ENCODE measurements at places on chromosomes 5 and 9.

DNA sequence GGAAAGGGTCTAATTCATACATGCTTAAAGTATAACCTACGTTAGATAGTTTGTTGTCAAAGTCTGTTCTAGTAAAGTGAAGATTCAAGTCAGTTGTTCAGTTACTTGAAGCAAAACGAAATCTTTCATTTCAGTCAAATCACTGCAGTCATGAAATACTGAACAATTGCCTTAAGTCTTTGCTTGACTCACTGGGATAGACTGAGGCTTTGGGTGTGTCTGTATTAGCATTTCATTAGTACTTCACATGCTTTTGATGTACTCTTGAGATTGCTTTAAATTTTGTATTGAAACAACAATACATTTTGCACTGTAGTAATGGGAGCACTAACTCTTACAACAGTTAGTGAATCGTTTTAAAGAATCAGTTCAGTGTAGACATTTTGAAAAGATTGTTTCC lies 4.0 kb upstream of the CMYA5 start:
- no peak for DNase-seq

- DNase-seq = no peak
Measured at GRCh38 chr5:66144834-66145390, 812 bp downstream of the SREK1 start.

DNA sequence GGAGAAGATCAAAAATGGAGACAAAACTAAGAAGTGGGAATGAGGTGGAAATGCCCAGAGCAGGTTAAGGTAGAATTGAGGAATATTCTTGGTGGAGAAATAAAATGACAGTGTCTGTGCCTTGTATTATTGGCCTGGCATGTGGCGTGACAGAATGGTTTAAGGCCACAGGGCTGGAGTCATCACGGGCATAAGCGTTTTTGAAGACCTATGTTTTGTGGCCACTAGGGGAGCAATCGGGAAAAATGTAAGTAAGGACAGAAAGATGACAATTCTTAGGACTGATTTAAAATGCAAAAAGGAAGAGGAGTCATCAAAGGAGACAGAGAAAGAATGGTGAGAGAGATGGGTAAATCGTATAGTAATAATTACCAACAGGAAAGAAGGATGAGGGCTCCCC lies 72.2 kb upstream of the EPB41L4A start:
- DNase-seq = no peak

GRCh38 chr9:29062446-29062845 lies 1489.2 kb upstream of the C9orf72 start:
- no peak for DNase-seq

DNA sequence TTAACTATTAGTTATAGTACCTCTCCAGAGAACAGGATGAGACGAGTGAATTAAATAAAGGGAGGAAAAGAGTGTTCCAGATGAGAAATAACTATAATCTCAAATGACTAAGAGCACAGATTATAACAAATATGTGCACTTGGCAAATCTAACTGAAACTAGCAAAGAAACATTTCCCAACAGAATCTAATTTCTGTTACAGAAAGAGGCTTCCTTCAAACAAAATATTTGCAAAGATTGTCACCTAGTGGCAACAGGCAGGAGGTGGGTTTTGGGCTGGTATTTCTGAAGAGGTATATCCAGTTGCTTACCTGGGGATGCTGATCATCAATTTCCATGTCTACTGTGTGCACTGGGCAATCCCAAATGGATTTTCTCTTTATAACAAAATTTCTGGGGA lies 5.6 kb upstream of the SPDL1 start:
- peak; percentile 55 for DNase-seq

DNA sequence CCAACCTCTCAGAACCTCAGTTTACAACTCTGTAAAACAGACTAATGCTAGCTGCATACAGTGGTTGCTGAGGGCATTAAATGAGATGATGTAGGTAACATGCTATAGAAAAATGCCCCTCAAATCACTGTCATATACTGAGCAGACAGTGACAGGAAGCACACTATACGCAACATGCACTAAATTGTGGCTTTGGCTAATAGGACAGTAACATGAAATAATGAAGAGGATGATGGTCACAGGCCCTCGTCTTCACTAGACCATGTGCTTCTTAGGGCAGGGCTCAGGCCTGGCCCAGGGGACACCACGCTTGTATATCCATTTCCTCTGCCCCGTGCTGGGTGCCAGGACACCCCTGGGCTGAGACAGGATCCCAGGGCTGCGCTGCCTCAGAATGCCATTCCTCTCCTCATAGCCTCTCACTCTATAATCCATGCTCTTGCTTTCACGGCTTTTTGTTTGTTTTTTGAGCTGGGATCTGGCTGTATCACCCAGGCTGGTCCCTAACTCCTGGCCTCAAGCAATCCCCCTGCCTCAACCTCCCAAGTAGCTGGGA lies 18.9 kb downstream of the CSF1R start:
- DNase-seq = no peak

GRCh38 chr5:154753792-154754191 lies 1.4 kb upstream of the LARP1 start:
- DNase-seq = peak; percentile 94

- no peak for DNase-seq
Measured at GRCh38 chr5:151132963-151133362, 24.6 kb downstream of the ANXA6 start.

DNA sequence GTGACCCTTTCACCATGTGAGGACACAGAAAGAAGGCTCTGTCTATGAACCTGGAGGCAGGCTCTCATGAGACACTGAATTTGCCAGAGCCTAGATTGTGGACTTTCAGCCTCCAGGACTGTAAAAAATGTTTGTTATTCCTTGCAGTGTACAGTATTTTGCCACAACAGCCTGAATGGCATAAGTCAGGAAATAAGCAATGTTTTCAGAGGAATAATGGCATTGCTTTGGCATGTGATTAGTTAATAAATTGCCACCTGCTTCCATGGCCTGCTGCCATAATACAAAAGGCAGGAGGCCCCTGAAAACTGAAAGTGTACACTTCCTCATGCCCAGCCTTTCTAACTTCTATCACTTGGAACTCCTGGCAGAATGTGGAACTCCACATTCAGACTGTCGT lies 408.1 kb downstream of the GADD45G start:
- DNase-seq = no peak

GRCh38 chr9:36486329-36486932 lies 86.3 kb upstream of the MELK start:
- peak; percentile 4 for DNase-seq

DNA sequence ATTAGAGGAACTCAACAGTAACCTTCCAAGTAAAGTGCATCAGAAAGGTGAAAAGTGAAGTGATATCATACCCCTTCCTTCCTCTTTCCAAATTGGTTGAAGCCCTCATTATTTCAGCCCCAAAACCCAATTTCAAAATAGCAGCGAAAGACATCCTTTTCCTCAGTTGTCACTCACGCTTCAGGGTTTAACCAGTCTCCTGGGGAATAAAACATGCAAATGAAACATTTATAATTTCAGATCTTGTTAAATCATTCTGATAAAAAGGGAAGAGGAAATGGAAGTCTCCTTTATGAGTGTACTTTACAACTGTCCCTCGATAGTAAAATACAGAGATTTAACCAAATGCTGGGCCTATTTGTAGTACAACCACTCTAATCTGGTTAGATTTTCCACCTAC lies 22.5 kb downstream of the TRPM6 start:
- no peak for DNase-seq

DNA sequence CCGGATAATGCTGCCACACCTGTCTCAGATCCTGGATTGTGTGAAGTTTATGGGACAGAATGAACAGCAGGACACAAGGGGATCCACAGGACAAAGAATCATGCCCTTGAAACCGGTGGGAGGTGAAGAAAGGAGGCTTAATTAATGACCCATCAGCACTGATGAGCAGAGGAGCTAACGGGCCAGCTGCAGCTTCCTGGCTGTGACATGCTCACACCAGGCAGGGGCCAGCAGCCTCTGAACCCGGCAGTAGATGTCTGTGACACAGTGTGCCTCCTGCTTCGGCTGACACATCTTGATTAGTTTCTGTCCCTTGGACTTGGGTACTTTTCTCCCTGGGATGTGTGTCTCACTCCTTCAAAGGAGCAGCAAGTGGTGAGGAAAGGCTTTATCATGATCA lies 328.8 kb upstream of the BRINP1 start:
- DNase-seq = no peak

DNA sequence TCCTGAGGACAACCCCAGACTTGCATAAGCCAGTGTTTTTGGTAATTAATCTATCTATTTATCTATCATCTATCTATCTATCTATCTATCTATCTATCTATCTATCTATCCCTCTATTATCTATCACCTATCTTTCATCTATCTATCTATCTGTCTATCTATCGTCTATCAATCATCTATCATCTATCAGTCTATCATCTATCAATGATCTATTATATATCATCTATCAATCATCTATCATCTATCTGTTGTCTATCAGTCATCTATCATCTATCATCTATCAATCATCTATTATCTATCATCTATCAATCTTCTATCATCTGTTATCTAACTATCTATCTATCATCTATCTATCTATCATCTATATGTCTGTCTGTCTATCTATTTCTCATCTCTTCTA lies 85.5 kb downstream of the PTCH1 start:
- DNase-seq = no peak

DNA sequence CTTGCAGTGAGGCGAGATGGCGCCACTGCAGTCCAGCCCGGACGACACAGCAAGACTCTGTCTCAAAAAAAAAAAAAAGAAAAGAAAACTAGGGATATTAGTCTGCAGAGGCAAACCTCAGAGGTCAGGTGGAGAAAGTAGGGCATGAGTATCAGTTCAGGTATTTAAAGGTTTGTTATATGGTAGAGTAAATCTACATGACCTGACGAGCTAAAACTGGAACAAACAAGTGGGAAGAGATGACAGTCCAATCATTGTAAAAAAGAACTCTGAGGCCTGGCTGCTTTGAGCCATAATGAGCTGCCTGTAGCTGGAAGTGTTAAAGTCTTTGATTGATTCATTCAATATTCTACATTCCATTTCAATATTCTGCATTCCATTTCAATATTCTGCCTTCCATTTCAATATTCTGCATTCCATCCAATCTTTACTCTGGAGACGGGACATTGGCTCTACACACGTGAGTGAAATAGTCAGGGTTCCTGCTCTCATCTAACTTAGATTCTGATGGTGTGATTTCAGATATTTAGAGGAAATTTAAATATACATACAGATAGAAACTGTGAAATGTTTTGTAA lies 28.9 kb upstream of the GRAMD2B start:
- DNase-seq = no peak

- peak; percentile 83 for DNase-seq
Measured at GRCh38 chr5:139745132-139745799, 50.3 kb upstream of the PSD2 start.

- DNase-seq = peak; percentile 60
Measured at GRCh38 chr5:138506370-138507306, 36.4 kb downstream of the ETF1 start.

DNA sequence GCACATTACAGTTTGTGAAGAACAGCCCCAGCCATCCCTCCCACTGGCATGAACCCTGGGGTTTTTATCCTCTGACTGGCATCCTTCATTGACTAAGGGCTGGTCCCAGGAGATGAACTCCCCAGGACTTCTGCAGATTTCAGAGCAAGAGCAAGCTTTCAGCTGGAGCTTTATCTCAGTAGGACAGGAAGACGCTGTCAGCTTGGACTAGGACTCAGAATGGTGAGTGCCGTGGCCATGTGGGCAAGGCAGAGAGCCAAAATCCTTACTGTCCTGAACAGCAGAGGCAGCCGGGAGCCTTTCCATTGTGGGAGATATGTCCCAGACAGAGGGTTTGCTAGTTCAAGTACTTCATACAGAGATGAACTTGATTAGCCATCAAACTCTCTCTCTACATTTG lies 3.2 kb upstream of the ACOT12 start:
- peak; percentile 39 for DNase-seq

GRCh38 chr5:120463991-120464626 lies at the start of gene PRR16:
PRR16 (plus strand) TSS chr5:120464300.
- DNase-seq = peak; percentile 70

Data from fibroblast of gingiva (primary cell).